ENCODE measurements at places on chromosomes 4 and X.

GRCh38 chr4:156390599-156391324 lies 437.1 kb upstream of the CTSO start:
- DNase-seq = no peak

- DNase-seq = no peak
Observed at GRCh38 chrX:43853225-43853828, 28.9 kb downstream of the MAOB start.

GRCh38 chr4:112753333-112753732 lies 116.4 kb downstream of the LARP7 start:
- no peak for DNase-seq

DNA sequence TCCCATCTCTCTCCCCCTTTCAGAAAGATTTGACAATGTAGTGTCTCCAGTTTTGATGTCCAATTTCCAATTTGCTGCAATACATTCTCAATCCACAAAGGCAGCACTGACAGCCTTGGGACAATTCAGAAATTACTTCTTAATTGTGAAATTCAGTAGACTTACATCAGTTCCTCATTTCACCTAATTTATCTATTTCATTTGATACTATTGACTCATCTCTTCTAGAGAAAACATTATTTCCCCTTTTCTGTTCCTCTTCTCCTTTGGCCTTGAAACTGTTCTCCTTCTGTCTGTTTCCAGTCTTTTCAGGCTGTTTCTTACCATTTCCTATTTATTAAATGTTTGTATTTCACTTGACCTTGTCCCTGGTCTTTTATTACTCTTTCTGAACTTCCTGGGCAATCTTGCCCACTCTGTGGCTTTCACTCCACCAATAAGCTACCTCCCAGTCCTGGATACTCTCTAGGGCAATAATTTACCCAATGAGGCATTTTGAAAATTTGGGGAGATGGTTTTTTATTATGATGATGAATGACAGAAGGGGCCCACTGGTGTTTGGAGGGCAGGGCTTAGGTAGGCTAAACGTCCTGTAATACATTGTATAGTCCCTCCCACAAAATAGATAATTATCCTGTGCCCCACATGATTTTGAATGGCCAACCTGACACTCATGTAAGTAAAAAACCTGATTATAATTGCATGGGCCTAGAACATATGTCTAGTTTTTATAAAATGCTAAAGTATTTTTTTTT lies 498.0 kb upstream of the BOD1L1 start:
- no peak for DNase-seq

- DNase-seq = no peak
Observed at GRCh38 chrX:24347881-24348280, 12.6 kb upstream of the SUPT20HL1 start.

- no peak for DNase-seq
Observed at GRCh38 chrX:134423606-134424005, 36.4 kb upstream of the HPRT1 start.

All from activated naive CD4-positive, alpha-beta T cell treated with Interleukin-2 at 50 U/mL for 16 hours (primary cell).